ENCODE measurements at places on chromosomes 12 and 14.

GRCh38 chr12:45220363-45220931 is 4.6 kb downstream of the ANO6 start:
- no peak for DNase-seq

DNA sequence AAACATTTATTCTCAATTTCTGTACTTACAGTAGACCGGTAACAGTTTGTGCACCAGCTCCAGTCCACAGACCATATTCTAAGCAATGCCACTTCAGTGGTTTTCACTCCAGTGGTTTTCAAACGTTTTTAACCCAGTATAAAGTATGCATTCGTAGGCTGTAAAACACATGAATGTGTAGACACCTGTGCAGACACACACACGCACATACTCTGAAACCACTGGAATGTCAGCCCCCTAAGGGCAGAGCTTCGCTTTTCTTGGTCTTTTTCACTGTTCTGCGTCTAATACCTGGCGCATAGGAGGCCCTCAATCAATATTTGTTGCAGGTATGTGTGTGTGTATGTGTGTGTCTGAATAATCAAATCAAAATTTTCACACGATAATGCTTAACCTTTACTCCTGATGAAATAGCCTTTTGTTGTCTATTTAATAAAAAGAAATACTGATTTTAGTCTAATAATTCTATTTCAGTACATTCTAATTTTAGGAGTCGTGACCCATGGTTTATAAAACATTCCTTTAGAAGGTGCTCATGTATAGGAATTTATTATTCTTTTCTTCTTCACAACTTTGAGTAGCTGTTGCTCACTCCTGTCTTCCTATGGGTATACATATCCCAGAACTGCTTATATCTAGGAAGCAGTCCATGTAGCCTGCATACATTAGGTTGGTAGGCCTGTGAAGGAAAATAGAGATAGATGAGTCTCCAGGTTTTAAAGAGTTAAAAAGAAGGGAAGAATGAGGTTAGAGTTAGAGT is 73.6 kb upstream of the REP15 start:
- DNase-seq = no peak

GRCh38 chr12:128155571-128155970 is 111.4 kb upstream of the TMEM132C start:
- DNase-seq = no peak

DNA sequence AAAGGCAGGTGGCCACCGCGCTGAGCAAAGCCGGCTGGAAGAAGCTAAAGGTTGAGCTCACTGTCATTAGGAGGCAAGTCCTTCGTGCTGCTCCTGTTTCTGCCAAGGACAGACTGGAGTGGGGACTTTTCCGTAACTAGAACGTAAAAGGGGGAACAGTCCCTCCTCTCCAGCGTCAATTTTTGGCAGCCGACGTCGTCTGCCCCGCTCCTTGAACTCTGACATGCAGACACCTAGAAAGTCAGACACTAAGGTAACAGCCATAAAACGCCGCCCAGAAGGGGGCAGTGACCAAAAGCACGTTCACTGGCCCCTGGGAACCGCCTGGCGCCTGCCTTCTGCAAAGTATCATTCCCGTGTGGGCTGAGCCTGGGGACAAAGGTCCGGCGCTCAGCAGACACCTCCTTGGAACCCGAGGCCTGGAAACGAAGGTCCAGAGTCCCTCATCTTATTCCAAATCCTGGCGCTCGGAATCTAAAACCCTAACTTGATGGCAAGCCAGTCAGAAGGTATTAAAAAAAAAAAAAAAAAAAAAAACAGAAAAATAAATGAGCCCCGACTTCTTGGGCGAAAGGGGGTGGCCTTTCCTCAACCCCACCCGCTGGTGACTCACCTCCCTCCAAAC is 1.1 kb upstream of the LRP1 start:
- no peak for DNase-seq

GRCh38 chr14:57478050-57478449 is 15.6 kb downstream of the CCDC198 start:
- DNase-seq = no peak

DNA sequence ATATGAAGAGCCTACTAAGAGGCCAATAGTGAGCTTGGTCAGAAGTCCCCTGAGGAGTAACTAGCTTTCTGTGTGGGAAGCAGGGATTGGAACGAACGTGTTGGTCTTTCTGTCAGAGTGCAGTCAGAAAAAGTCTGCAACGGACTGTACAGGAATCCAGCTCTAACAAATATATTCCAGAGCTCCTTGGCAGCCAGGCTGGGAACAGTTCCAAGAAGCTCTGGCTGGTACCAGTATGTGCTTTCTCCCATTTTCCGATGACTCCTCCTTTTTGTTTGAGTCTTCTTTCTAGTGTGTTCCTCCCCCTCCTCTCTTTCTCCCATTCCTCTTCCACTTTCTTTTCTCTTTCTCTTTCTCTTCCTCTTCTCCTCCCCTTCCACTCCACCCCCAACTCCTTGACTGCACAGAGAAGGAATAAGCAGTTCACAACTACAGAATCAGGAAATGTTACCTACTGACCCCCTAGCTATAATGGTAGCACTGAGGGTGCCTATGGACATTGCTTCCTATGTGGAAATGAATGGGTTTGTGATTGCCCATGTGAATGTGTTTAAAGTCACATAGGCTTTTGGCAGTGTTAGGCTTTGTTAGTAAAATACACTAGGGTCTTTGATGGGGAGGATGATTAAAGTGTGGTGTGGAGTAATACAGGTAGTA is 59.9 kb downstream of the TTLL5 start:
- DNase-seq = peak; percentile 87

- DNase-seq = no peak
Observed at GRCh38 chr12:81440001-81440400, 319.1 kb downstream of the PPFIA2 start.

GRCh38 chr14:36091096-36091495 is 85.4 kb downstream of the PTCSC3 start:
- no peak for DNase-seq

- DNase-seq = no peak
Observed at GRCh38 chr14:62247266-62247665, 485.0 kb downstream of the SNAPC1 start.

- no peak for DNase-seq
Observed at GRCh38 chr14:68441542-68441941, 351.3 kb downstream of the ZFP36L1 start.

DNA sequence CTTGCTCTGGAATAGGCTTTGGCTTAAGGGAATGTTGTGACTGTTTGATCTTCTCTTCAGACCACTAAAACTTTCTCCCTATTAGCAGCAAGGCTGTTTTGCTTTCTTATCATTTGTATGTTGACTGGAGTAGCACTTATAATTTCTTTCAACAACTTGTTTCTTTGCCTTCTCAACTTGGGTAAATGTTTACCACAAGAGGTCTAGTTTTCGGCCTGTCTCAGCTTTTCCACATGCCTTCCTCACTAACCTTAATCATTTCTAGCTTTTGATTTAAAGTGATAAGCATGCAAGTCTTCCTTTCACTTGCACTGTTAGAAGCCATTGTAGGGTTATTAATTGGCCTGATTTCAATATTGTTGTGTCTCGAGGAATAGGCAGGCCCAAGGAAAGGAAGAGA is 126.7 kb upstream of the AEBP2 start:
- no peak for DNase-seq

DNA sequence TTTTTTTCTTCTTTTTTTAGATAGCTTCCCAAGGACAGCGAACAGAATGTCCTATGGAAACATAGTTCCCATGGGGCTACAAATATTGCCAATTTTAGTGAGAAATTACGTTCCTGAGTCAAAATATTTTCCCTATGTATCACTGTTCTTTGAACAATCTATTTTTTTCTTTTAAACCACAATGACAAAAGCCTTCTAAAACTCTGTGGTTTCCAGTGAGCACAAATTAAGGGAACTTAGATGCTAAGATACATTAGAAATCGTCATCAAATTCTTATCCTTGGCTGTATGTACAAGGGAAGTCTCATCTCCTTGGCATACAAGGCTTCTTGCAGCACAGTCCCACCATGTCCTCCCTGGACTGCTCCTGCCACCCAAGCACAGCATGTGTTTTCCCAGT is 17.9 kb downstream of the CPM start:
- no peak for DNase-seq

- DNase-seq = no peak
Observed at GRCh38 chr12:124732275-124733075, 131.2 kb downstream of the SCARB1 start.

DNA sequence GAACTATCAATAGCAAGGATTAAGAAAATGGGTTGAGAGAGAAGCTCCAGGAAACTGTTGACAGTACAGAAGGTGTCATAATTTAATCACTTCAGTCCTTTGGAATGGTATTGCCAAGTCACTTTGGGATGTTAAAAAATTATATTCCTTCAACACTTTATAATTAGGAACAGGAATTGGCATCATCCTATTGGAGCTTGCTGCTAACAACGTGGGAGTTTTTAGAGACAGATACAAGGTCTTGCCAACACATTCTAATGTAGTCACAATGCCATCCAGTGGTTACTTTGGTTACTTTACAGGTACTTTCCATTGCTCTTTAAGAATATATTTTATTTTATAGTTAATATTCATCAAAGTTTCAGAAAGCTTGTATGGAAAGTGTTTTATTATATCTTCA is 310.1 kb downstream of the SYT1 start:
- peak; percentile 48 for DNase-seq

GRCh38 chr12:103013741-103014300 is 56.3 kb downstream of the ASCL1 start:
- DNase-seq = peak; percentile 41

DNA sequence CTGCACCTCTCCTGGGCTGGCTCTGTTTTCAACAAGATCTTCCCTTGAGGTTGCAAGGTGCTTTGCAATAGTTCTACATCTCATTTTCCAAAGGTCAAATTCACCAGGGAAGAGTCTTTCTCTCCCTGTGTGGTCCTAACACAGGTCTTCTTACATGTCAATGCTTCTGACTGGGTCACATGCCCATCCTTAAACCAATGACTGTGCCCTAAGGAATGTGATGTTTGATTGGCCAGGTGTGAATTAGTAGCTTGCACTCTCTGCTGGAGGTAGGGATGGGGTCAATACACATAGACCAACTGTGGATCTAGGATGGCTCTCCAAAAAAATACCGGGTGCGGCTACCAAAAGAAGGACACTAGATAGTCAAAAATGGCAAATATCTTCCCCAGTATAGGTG is 19.9 kb upstream of the KCNK10 start:
- DNase-seq = no peak

DNA sequence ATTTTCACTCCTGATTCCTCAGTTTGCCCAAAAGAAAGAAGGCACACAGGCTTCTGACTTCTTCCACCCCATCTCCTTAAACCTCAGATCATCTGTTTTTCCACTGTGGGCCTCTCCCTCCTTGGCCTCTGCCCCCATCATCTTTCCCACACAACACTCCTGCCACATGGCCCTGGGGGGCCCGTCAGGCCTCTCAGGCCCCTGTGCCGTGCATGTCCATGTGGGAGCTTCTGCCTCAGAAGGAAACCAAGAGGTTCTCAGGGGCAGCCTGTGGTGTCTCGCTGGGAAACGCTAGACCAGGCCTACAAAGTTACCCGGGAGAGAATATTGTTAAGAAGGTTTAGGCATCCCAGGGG is 8.0 kb downstream of the KLHL33 start:
- DNase-seq = no peak

DNA sequence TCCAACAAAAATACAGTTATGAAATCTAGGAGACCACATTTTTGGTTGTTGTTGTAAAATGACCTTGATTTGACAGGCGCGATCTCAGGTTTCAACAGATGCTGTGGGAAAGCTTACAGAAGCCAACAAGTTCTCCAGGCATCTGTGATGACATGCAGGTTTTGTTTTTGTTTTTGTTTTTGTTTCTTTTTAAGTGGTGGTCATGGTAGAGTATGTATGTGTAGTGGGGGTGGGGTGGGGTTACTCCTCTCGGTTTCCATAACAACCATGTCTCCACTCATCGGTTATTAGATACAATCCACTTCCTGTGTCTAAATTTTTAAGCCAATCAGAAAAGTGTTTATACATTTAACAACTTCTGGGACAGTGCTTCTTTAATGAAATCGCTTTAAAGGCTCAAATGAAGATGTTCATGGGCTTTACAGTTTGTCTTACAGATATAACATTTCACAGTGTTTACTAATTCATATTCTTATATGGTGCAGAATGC is 199.9 kb upstream of the FOXN3 start:
- no peak for DNase-seq

DNA sequence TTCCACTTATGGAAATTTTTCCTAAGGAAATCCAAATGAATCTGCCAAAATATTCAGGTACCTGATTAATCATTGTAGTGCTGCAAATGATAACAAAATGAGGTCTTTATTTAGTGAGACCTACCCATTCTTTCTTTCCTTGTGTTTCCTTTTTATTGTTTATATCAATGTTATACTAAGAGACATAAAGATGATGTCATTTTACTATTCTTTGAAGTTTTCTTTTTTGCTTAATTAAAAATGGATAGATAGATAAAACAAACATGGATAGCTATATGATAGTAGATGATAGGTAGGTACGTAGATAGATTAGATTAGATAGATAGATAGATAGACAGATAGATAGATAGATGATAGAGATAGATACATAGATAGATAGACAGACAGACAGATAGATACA is 669.5 kb upstream of the TBX3 start:
- DNase-seq = no peak
